DND-41 (cell line): ENCODE measurements at places on chromosomes 2 and 18.

GRCh38 chr18:70415823-70416488 is 127.1 kb downstream of the SOCS6 start:
- no peak for DNase-seq

- DNase-seq: no peak
These were observed at the start of gene GTF2A1L for GRCh38 chr2:48617618-48618017. TSS of gene GTF2A1L (plus strand) at chr2:48617856. CDS start at chr2:48617875, 19 bp downstream.

GRCh38 chr2:240170354-240170735 is 29.9 kb upstream of the OTOS start:
- no peak for DNase-seq

DNA sequence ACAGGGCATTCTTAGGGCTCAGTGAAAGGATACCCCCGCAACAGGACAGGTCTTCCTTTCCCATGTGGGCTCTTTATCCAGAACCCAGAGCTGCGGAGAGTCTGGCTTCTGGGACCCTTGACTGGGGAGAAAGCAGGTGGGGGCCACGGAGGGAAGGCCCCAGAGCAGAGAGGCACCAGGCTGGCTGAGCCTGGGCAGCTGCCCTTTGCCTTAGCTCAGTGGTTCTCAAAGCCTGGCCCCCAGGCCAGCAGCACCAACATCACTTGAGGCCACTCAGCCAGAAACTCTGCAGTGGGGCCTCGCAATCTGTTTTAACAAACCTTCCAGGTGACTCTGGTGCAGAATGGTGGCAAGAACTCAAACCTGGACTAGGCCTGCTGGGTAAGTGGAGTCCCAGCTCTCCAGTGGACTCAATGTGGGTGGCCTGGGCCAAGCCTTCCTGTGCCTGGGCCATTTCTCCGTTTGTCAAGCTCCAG is 1.6 kb upstream of the TMEM37 start:
- DNase-seq: no peak

GRCh38 chr18:3037423-3037915 is 24.5 kb upstream of the LPIN2 start:
- DNase-seq: no peak

- no peak for DNase-seq
These were observed at the start of gene ZSWIM2 for GRCh38 chr2:186848873-186849578. TSS of gene ZSWIM2 (minus strand) at chr2:186849170. CDS start at chr2:186849130, 40 bp downstream.

- DNase-seq: no peak
These were observed 111.5 kb upstream of the COPS8 start for GRCh38 chr2:236974148-236974547.

DNA sequence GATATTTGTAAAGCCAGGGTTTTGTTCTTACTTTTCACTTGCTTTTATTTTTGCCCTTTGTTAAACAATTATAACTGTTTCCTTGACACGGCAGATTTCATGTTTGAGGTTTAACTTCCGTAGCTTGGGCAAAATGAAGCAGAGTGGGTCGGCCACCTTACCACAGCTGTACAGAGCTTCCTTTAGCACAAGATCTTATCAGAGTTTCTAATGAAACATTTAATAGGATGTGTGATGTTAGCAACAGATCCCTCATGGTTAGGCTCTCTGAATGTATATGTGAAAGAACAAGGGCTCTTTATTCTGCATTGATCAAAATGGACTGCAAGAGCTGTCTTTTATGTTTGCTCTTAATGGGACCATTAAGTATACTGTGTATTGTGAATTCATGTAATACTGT is 22.3 kb downstream of the RNF125 start:
- DNase-seq: peak; percentile 83

- no peak for DNase-seq
These were observed 277.7 kb upstream of the ACVR2A start for GRCh38 chr2:147567136-147567535.

- no peak for DNase-seq
These were observed 96.2 kb downstream of the MRPS9 start for GRCh38 chr2:105134081-105134480.

GRCh38 chr18:64993695-64994094 is 757.1 kb upstream of the CDH7 start:
- DNase-seq: no peak

DNA sequence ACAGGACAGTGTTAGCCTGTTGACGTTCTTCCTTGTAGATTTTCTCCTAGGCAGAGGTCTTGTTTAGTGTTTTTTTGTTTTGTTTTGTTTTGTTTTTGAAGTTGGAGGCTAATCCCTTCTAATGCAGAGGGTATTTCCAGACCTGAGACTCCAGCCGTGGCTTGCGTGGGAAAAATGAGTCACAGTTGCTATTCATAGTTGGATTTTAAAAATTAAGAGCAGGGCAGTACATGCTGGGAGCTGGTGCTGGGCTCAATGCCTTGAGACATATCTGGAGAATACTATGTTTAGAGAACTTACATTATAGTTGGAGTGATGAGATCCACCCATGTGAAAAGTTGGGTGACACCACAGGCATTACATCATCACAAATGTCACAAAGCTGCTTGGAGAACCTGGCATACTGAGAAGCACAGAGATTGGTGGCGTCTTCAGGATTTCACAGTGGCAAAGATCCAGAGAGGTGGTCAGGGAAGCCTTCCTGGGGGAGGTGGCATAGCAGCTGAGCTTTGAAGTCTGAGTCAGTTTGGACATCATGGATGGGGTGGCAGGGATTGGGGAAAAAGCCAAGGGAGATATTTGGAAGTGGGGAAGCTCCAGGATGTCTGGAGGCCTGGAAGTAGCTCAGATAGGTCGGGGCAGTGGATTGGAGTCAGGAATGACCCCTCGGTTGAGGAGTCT is 249.4 kb downstream of the LOXHD1 start:
- no peak for DNase-seq

- no peak for DNase-seq
These were observed 22.1 kb downstream of the CHCHD5 start for GRCh38 chr2:112606547-112606946.

- DNase-seq: no peak
These were observed 52.6 kb downstream of the VRK2 start for GRCh38 chr2:58099096-58099769.

- DNase-seq: no peak
These were observed 15.0 kb downstream of the DUSP11 start for GRCh38 chr2:73764945-73765344.

DNA sequence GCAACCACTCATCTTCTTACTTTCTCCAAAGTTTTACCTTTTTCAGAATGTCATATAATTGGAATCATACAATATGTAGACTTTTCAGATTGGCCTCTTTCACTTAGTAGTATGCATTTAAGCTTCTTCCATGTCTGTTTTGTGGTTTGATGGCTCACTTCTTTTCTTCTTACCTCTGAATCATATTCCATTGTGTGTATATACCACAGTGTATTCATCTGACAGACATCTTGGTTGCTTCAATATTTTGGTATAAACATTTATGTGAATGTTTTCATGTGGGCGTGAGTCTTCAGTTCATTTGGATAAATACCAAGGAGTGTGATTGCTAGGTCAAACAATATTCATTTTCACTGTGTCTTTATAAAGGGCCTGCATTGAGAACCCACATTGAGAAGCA is 136.1 kb upstream of the NOSTRIN start:
- no peak for DNase-seq

DNA sequence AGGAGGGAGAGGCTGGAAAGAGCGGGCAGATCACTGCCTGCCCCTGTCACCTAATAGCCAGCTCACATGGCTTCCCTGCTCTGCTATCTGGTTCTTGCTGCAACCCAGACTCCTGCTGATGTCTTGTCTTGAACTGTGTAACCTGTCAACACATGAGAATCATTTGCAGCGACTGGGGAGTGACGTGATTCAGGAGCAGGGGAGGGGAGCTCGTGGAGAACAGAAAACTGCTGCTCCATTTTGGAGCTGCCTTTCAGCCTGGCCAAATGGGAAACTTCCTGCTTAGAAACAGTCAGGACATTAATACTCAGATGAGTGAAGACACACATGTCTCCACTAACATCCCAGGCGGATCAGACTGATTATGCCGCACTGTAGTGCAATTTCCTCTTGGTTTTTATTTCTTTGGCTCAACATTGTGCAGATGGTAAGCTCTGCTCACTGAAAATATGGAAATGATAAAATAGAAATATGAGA is 38.1 kb downstream of the RPL37A start:
- DNase-seq: no peak

DNA sequence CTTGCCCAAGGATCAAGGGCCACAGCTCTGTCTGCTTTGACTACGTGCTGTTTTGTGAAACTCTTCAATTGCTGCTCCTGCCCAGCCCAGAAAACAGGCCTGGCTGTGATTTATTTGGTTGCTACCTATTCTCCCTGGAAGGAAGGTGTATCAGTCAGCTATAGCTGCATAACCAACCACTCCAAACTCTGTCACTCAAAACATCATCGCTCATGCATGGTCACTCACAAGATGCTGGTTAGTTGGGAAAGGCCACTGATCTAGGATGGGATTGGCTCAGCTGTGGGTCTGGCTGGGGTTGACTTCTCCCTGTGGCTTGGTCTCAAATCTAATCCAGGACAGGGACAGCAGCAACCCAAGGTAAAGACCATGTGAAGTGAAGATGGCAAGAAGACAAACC is 14.6 kb downstream of the TEX51 start:
- DNase-seq: no peak

DNA sequence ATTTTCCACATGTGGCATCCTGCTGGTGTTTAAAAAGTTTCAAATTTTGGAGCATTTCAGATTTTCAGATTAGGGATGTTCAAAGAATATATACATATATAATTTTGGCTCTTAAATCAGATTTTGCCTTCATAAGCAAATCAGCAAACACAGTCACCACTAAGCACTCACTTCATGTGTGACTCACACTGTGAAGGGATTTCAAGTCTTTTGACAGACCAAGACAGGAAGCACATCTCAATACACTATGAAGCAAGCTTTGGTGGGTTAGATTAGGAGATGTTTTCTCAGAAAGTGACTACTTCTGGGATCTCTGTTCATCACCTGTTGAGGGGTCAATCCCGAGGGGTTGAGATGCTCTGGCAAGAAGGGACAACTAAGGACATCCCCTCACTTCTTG is 227.8 kb upstream of the RBBP8 start:
- no peak for DNase-seq

DNA sequence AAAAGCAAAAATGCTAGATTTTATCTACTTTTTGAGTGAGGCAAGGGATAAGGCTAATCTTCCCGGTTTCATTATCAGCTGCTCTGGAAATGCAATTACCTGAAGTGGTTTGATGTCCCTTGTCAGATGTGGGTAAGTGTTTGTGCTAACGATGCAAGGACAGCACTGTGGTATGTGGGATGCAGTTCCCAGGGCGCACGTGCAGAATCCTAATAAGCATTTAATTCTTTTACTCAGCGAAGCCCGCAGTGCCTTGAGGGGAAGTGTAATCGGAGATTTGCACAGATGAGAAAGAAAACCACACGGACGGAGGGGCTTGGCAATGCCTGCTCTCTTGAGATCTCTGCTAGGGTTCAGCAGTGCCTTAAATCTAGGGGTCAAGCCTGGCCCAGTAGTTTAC is 108.5 kb upstream of the LYPD6 start:
- no peak for DNase-seq

GRCh38 chr18:6203791-6204190 is 210.9 kb downstream of the L3MBTL4 start:
- no peak for DNase-seq

GRCh38 chr18:40431071-40431985 is 1523.7 kb upstream of the PIK3C3 start:
- no peak for DNase-seq

- no peak for DNase-seq
These were observed 117.2 kb upstream of the NRP2 start for GRCh38 chr2:205565142-205565522.

DNA sequence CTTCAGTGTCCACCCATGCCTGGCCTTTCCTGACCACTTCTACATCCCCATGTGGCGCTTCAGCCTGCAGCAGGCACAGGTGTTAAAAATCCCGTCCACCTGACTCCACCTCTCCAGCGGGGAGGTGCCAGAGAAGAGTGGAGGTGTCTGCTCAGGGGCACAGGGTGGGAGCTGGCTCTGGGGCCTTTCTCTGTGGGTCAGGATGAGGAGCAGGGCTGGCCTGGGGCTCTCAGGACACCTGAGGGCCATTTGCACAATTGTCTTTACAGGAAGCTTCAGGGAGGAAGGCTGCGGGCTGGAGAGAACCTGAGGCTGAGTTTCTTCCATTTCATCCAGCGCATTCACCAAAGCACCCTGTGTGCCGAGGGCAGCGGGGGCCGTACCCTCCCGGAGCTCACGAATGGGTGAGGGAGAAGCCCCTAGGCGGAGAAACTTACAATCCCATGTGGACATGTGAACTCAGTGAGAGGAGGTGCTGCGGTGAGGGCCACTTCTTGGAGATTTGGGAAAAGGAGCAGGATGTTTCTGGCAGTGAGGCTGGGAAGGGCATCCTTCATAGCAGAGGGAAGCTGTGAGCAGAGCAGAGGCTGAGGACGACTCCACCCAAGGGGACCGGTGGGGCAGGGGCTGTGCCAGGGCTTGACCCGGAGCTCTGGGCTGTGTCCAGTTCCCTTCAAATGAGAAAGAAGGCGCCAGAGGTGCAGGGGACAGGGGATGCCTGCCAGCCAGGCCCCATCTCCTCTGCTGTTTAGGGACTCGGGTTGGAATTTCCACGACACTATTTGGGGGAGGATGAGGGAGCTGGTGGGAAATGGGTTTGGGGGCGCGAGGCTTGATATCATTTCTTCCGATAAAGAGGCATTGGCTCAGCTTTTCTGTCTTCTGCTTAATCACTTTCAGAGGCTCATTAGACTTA is 155.2 kb upstream of the MYCN start:
- no peak for DNase-seq

DNA sequence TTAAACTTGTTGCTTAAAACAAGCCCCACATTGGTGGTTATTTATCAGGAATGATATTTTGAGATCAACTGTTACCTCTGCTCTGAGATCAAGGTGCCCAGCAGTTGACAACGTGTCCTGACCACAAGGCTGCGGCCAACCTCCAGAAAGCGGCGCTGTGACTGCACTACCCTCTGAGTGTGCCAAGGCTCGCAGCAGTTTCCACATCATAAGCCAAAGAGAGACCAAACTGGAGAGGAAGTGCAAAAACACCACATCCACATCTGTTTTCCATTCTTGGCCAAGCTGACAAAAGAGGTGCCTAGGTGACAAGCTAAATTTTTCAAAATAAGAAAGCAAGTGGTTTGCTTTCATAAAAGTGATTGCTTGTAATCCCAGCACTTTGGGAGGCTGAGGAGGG is 410.8 kb upstream of the POU3F3 start:
- DNase-seq: no peak

- no peak for DNase-seq
These were observed 1096.1 kb upstream of the NXPH2 start for GRCh38 chr2:139876321-139876720.

- DNase-seq: no peak
These were observed 101.8 kb downstream of the COL6A3 start for GRCh38 chr2:237312021-237312755.

- DNase-seq: no peak
These were observed 7.4 kb upstream of the VRK2 start for GRCh38 chr2:58039170-58039611.

GRCh38 chr2:74695663-74696062 is 41.6 kb downstream of the SEMA4F start:
- no peak for DNase-seq

GRCh38 chr2:227404585-227405271 is 17.0 kb upstream of the SCYGR1 start:
- DNase-seq: no peak

- DNase-seq: no peak
These were observed 82.4 kb downstream of the DDX1 start for GRCh38 chr2:15673919-15674636.

- DNase-seq: no peak
These were observed 618.3 kb upstream of the SETBP1 start for GRCh38 chr18:44062345-44062744.
